IMR-90 (cell line): ENCODE measurements at places on chromosomes 2 and 18. TPM values are rescaled to one million over a fixed set of nuclear protein-coding genes. Genes with fewer than 3 reads are reported as not detected.

DNA sequence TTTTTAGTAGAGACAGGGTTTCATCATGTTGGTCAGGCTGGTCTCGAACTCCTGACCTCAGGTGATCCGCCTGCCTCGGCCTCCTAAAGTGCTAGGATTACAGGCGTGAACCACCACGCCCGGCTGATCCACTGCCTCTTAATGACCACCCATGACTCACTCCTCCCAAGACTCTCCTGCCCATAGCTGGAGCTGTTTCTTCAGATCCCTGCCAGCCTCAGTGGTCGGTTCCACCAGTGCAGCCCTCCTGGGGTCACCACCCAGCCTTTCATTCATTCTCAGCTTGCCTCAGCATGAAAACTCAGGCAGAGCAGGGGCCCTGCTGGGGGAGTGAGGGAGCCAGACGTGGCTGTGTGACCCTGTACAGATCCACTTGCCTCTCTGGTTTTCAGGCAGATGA, 12.5 kb downstream of the KCNIP3 start:
- H3K4me3 ChIP-seq: no peak overlapping the region
- peaks cover 16% of the 10 kb centered on the region for H3K27me3 ChIP-seq
- no peak overlapping the region for H3K27ac ChIP-seq

LYG1 gene
- total RNA-seq: not detected in 2 replicates

DNA sequence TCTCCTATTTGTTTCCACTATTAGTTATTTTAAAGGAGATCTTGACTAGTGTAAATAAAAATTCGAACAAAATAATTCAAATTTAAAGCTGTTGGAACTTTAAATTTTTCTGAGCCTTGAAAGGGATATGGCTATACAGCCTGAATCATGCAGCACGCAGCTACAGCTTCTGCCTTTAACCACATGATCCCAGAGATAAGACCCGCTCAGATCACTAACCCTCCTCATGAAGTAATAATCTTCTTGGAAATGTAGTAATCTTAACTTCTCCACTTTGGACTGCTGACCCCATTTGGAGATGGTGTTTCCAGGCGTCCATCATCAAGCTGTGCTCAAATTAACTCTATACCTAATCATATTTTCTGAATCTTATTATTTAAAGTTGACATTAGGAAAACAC, 336.6 kb downstream of the DSC3 start:
- DNase-seq: no peak
- no peaks in the 10 kb centered on the region for H3K27me3 ChIP-seq
- H3K36me3 ChIP-seq: no peaks in the 10 kb centered on the region
- H3K4me3 ChIP-seq: no peak overlapping the region
- no peak overlapping the region for H3K27ac ChIP-seq
- no peaks in the 10 kb centered on the region for H3K4me1 ChIP-seq

DNA sequence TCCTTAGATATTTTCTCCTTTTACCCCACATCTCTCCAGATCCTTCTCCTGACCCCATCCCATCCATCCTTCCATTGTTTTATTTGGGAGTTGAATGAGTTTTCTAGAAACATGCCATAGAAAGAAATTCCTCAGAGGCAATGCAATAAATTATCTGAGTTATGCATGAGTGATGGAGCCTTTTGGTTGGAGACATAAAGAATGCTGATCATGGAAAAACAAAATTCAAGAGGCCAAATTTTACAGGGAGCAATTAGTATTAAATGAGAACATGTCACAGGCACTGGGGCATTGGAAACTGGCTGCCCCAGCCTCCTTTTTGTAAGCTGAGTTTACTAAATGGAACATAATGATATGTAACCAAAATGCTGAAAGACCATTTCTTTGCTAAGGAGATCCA, 74.2 kb upstream of the LCLAT1 start:
- H3K36me3 ChIP-seq: no peaks in the 10 kb centered on the region
- H3K4me3 ChIP-seq: no peak overlapping the region
- no peaks in the 10 kb centered on the region for H3K27me3 ChIP-seq
- no peak overlapping the region for H3K27ac ChIP-seq
- DNase-seq: no peak
- peaks cover 20% of the 10 kb centered on the region for H3K4me1 ChIP-seq

GRCh38 chr2:201406077-201406662, 45.1 kb downstream of the TRAK2 start:
- H3K27ac ChIP-seq: no peak overlapping the region
- H3K36me3 ChIP-seq: 0 out of 2 replicates have a peak, but pooled peaks cover 2% of the 10 kb centered on the region
- H3K4me3 ChIP-seq: no peak overlapping the region
- peaks cover 11% of the 10 kb centered on the region for H3K4me1 ChIP-seq
- H3K27me3 ChIP-seq: no peaks in the 10 kb centered on the region
- peak; percentile 87 for DNase-seq

GRCh38 chr18:37544713-37545112, 20.9 kb downstream of the CELF4 start:
- H3K4me1 ChIP-seq: no peaks in the 10 kb centered on the region
- no peak for DNase-seq
- no peaks in the 10 kb centered on the region for H3K36me3 ChIP-seq
- H3K4me3 ChIP-seq: no peak overlapping the region
- H3K27me3 ChIP-seq: peaks cover 2% of the 10 kb centered on the region; the same call in 1 of the 2 replicates

DNA sequence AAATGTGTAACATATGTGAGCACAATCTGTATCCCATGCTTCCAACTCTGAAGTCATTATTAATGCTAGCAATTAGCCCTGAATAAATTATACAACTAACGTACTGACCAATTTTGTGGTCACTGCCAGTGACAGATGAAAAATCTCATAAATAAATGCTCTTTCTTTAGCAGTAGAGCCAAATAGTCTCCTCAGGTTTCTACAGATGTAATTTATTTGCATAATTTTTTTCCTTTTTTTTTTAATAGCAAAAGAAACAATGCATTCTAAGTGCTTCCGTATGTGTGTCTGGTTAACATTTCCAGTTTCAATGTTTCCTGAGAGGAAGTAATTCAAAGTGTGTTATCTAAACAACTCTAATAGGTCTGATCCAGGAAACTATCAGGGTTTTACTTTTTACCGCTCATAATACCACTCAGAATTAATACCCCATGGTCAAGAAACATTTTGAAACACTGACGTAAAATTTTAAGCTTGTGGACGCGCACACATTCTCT, 108.4 kb downstream of the MEP1B start:
- no peak overlapping the region for H3K27ac ChIP-seq
- DNase-seq: no peak
- H3K27me3 ChIP-seq: no peaks in the 10 kb centered on the region
- peaks cover 8% of the 10 kb centered on the region for H3K4me1 ChIP-seq

DNA sequence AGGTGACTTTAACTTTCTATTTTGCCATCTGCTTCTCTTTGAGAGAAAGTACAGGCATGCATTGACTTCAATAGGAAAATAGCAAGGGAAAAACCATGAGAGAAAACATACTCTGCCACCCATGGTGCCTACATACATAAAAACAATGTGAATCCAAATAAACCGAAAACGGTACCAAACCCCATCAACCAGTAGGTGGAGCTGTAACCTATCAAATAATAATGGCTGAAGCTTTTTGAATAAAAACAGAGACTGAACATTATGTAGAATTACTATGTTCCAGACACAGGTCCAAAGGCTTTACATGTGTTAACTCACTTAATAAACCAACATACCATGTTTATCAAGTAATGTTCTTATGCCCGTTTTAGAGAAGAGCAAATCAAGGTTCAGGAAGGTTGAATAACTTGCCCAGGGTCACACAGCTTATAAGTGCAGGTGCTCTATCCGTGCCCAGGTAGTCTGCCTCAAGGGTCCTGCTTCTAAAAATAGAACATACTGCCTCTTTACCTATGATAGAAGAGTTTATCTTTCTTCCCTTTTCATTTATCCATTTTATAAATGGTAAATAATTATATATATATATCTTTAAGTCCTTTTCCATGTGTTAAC, 293.9 kb upstream of the SYT4 start:
- H3K4me3 ChIP-seq: no peak overlapping the region
- no peak overlapping the region for H3K27ac ChIP-seq
- H3K36me3 ChIP-seq: no peaks in the 10 kb centered on the region
- peak; percentile 47 for DNase-seq

- H3K4me3 ChIP-seq: no peak overlapping the region
- no peaks in the 10 kb centered on the region for H3K36me3 ChIP-seq
- no peak overlapping the region for H3K27ac ChIP-seq
- DNase-seq: no peak
Measured at GRCh38 chr2:63631501-63631900, 42.7 kb downstream of the MDH1 start.

DNA sequence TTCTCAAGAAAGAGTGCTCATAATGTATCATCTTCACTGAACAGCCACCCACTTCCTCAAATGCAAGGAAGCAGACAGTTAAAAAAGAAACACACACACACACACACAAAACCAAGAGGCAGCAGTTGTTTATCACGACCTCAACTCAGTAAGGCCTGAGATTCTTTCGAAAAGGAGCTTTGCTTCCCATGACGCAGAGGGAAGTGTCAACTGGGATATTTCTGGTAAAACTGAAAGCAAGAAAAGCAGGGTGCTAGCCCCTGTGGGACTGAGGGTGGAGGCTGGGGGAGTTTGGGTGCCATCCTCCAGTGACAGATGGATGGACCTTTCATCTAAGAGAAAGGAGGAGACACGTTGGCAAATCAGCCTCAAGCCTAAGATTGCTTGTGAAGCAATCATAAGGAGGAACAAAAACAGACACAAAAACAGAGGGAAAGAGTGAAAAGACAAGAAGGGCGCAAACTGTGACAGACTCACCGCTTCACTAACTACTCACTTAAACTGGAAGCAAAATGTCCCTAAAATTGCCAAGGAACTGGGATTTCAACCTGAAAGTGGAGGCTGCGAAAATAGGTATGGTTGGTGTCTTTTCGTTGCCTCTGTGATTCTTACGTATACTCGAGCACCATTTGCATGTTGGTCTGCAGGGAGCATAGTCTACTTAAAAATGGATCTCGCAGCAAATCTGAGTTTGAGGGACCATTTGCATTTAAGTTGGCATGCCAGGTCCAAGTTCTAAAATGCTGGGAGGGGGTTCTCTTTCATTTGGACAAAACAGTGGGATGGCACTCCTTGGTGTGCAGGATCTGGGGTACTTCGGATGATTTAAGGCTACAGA, at the start of gene ARHGAP25:
Gene ARHGAP25 (plus strand): TSS at position 124 of the 838 bp plus-strand sequence. CDS start 389 bp downstream, at position 513.
- H3K4me1 ChIP-seq: peaks cover 10% of the 10 kb centered on the region
- H3K27me3 ChIP-seq: no peaks in the 10 kb centered on the region
- DNase-seq: no peak
- H3K4me3 ChIP-seq: no peak within 1 kb of the TSS

DNA sequence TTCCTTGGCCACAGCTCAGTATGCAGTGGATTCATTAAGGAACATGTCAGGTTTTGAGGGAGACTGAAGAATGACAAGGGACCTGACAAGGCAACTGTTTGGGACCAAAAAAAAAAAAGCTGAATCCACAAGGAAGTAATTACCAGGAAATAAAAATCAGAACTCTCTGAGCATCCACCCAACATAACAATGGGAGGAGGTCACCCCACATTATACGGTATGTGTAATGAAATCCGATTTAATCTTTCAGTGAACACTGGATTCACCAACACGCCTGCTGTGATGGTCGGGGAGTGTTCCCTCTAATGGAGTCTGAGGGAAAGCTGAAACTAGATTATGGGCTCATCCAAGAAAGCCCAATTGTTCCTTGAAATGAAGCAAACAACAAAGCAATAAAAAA, 329.3 kb downstream of the ETAA1 start:
- H3K27ac ChIP-seq: no peak overlapping the region
- no peaks in the 10 kb centered on the region for H3K36me3 ChIP-seq
- H3K27me3 ChIP-seq: peaks cover 2% of the 10 kb centered on the region; the same call in 1 of the 2 replicates
- no peak overlapping the region for H3K4me3 ChIP-seq
- H3K4me1 ChIP-seq: no peaks in the 10 kb centered on the region

TMEM247 gene
- not detected in 2 replicates for total RNA-seq

YIPF4 gene
- total RNA-seq: 3.6 and 15.8 TPM in 2 replicates

VIL1 gene
- not detected in 2 replicates for total RNA-seq

ZBTB7C gene
- total RNA-seq: not detected in 2 replicates

- no peaks in the 10 kb centered on the region for H3K36me3 ChIP-seq
- no peak overlapping the region for H3K27ac ChIP-seq
- no peaks in the 10 kb centered on the region for H3K4me1 ChIP-seq
Measured at GRCh38 chr2:187017438-187017837, 168.5 kb upstream of the ZSWIM2 start.

DNA sequence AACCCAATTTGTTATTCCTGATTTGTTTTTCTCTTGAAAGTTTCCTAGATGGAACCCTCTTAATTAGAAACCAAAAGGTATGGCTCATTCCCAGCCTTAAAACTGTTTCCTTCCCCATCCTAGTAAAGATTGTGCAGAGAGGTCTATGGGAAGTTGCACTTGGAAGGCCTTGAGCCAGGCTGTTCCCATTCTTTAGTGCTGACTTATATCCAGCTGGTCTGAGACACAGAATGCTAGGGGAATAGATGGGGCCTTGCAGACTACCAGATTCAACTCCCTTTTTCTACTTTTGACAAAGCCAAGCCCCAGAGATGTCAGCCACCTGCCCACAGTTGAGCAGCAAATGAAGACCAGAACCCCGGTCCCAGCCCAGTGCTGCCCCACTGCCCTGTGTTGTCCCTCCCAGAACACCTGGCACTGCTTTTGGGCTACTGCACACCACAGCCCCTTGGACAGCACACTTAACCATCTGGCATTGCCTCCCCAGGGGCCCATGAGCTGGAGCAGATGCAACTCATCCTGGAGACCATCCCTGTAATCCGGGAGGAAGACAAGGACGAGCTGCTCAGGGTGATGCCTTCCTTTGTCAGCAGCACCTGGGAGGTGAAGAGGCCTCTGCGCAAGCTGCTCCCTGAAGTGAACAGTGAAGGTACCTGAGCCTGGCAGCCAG, 98.2 kb downstream of the MRO start:
- no peak overlapping the region for H3K4me3 ChIP-seq
- DNase-seq: no peak
- H3K27ac ChIP-seq: no peak overlapping the region
- H3K27me3 ChIP-seq: no peaks in the 10 kb centered on the region
- no peaks in the 10 kb centered on the region for H3K36me3 ChIP-seq

- DNase-seq: peak; percentile 48
- H3K4me1 ChIP-seq: peaks cover 10% of the 10 kb centered on the region
- peaks cover 18% of the 10 kb centered on the region for H3K27me3 ChIP-seq
- peak overlapping the region; percentile 45; the same call in 1 of the 2 replicates for H3K27ac ChIP-seq
- no peak overlapping the region for H3K4me3 ChIP-seq
Measured at GRCh38 chr2:96329456-96329855, 4.3 kb downstream of the ITPRIPL1 start.

MSTN gene
- under 0.01 TPM in 1 of 2 replicates, not detected in the other for total RNA-seq

GRCh38 chr2:29113891-29114321, 1.3 kb upstream of the CLIP4 start:
- no peak overlapping the region for H3K27ac ChIP-seq
- H3K4me3 ChIP-seq: no peak overlapping the region
- peaks cover 32% of the 10 kb centered on the region for H3K4me1 ChIP-seq
- no peaks in the 10 kb centered on the region for H3K36me3 ChIP-seq
- DNase-seq: peak; percentile 73
- H3K27me3 ChIP-seq: no peaks in the 10 kb centered on the region

KCNG2 gene
- not detected in 2 replicates for total RNA-seq

DNA sequence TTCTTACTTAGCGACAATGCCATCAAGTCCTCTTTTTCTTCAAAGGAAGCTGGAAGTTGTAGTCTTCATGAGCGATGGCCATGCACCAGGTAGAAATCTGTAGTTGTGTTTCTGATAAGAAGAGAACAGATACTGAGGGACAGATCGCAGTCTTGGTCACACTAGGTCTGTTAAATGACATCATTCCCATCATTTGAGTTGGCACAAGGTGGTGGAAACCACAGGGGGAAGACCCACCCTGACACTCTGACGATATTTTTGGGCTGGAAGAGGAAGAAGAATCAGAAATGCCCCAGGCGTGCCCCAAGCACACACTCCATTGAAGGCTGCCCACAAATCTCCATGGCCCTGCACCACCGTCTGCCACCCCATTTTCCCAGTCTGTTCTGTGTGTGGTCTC, 89.0 kb upstream of the BOD1L2 start:
- no peaks in the 10 kb centered on the region for H3K4me1 ChIP-seq
- H3K36me3 ChIP-seq: no peaks in the 10 kb centered on the region
- no peak for DNase-seq
- H3K4me3 ChIP-seq: no peak overlapping the region
- H3K27me3 ChIP-seq: no peaks in the 10 kb centered on the region; the same call in 1 of the 2 replicates
- no peak overlapping the region for H3K27ac ChIP-seq
